ENCODE measurements at places on chromosomes 12 and 14.

DNA sequence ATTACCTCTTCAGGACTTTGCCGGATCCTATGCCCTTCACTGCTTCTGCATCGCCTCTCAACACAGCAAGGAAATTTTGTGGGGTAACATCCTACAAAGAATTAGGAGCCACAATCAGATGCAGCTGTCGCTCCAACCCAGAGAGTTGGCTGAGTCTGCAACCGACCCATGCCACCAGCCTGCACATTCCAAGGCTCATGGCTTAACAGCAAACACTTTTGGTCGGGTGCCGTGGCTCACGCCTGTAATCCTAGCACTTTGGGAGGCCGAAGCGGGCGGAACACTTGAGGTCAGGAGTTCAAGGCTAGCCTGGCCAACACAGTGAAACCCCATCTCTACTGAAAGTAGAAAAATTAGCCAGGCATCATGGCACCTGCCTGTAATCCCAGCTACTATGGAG lies 32.3 kb downstream of the LGMN start:
- no peak for DNase-seq

GRCh38 chr12:96006727-96007126 lies 10.6 kb upstream of the HAL start:
- DNase-seq, result no peak

- no peak for DNase-seq
These were observed 11.2 kb upstream of the POP5 start for GRCh38 chr12:120592121-120593049.

- no peak for DNase-seq
These were observed 159.0 kb upstream of the ARID2 start for GRCh38 chr12:45570501-45570900.

- DNase-seq, result no peak
These were observed 192.8 kb upstream of the KRR1 start for GRCh38 chr12:75704208-75704607.

GRCh38 chr12:63811334-63811733 lies 31.6 kb downstream of the RXYLT1 start:
- DNase-seq, result no peak

GRCh38 chr14:68939893-68940613 lies 39.0 kb downstream of the ACTN1 start:
- no peak for DNase-seq

DNA sequence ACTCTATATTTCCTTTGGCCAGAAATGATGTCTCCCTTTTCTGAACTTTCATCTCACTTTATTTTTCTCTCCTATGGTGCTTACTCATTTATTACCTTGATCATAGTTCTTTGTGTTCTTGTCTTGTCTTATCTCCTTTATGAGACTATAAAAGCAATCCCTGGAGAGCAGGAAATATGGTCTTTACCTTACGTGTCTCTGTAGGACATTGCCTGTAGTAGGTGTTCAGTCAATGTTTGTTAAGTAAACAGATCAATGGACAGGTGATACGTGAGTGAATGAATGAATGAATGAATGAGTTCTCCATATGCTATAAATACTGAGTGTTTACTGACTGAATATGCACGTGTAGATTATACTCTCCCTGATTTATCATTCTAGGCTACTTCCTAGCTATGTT lies 193.7 kb upstream of the HMGA2 start:
- DNase-seq, result no peak

DNA sequence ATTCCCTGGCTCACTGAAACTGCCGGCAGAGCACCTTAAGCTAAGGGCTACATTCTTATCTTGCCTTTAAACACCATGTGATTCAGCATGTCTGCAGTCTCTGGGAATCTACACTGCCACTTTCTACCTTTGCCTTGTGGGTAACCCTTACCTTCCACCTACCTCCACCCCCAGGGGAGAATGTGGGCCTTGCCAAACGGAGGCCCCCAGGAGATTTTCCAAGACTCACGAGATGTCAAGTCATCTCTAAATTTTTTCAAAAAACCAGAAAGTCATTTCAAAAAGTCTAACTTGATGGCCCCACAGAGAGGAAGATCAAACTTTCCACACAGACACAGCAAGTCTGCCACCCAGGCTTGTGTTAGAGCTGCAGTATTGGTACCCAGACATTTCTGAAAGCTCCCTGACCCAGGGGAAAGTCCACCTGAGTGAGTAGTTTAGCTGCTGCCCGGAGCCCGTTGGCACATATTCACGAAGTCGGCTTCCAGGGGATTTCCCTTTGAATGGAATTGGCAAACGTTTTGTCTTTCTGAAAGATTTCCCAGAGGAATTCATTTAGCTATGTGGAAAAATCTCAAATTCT lies 4.7 kb upstream of the PSMA6 start:
- DNase-seq, result no peak

- peak; percentile 66 for DNase-seq
These were observed 81.5 kb downstream of the DPF3 start for GRCh38 chr14:72812292-72812851.

DNA sequence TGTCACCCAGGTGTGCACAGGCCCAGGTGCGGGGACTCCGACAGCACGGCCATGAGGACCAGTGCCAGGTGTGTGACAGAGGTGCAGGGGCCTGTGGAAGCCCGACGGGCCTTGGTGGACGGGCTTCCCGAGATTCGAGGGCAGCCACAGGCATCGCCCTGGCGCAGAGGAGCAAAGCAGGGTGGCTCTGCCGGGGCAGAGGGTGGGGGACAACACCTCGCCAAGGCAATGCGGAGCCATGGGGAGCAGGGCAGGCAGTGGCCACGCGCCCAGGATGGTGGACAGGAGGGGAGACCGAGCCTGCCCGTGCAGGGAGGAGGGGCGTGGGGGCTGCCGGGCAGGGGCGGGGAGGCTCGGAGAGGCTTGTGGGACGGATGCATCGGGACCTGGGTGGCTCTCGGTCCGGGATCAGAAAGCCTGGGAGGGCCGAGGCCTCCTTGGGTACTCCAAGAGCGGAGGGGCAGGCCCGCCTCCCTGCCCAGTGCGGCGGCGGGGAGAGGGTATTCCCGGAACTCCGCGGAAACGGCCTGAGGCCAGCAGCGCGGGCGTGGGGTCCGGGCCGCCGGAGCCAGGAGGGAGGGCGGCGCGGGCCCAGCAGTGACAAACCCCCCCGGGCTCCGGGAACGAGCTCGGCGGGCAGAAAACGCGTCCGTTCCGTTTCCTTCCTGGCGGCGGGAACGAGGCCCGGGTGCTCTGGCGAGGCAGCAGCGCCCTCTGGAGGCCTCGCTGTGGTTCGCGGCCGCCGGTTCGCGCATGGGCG lies 1.6 kb downstream of the TMEM121 start:
- DNase-seq, result no peak

GRCh38 chr12:117234441-117234840 lies 44.2 kb upstream of the FBXO21 start:
- no peak for DNase-seq

GRCh38 chr14:28703482-28703881 lies 63.1 kb upstream of the FOXG1 start:
- no peak for DNase-seq

DNA sequence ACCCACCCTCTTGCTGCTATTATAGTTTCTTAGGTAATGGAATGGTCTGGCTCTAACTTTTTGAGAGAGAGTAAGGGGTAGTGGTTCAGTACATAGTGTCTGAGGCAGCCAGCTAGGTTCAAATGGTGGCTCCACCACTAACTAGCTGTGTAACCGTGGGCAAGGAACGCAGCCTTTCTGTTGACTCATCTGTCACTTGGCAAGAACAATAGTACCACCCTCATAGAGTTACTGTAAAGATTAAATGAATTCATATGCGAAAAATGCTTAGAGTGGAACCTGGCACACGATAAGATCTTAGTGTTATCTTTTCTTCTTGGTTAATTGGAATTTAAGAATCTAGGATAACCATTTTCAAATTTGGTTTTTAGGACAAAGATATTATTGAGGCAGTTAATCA lies 14.0 kb downstream of the CCDC62 start:
- DNase-seq, result no peak

- no peak for DNase-seq
These were observed 15.5 kb upstream of the ENDOU start for GRCh38 chr12:47740606-47741339.

GRCh38 chr12:115140981-115141655 lies 457.1 kb upstream of the TBX3 start:
- DNase-seq, result no peak

DNA sequence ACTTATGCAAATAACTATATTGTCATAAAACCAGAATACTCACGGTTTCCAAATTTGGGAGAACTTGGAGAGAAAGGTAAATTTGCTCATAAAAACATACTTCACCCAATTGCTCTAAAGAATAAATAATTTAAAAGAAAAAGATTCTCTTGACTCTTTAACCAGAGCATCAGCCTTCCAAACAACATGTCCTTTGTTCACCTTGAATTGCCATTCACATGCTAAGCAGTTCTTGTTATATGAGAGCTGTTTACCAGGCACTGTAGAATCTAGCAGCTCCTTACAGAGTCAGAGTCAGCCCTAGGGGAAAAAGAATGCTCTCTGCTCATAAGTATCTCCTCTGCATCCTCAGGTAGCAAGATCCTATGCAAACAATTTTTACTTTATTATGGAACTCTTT lies 10.2 kb downstream of the SLCO1A2 start:
- DNase-seq, result no peak

DNA sequence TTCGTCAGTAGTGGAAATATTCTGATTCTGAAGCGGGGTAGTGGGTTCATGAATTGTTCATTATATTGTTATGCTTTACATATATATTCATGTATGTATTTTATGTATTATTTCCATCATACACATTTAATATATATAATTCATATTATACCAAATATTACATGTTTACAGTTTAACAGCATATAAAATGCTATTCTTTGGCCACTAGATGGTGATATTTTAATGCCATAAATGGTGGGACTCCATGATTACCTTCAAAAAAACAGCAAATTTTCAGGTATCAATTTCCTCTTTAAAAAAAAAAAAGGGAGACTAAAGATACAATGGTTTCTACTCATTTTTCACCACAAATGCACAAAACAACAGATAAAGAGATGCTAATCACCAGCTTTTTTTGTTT lies 41.0 kb downstream of the BDKRB1 start:
- no peak for DNase-seq

DNA sequence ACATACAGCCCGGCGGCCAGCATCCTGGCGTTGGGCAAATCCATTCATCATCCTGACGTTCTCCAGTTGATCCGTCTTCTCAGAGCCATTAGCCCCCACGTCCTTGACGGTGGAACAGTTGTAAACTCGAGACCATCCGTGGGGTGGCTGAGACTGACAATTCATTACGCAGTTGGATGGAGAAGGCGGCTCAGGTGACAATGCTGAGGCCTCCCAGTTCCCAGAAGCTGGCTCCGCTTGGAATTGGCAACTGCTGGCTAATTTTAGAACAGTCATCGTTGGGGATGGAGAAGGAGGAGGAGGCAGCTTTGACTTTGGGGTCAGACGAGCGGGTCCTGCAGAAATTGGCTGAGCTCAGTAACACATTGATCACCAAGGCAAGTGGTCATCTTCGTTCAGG lies 186.5 kb downstream of the PHETA1 start:
- DNase-seq, result no peak

GRCh38 chr12:14904854-14905253 lies 19.2 kb upstream of the MGP start:
- DNase-seq, result no peak

GRCh38 chr12:40219760-40220159 lies 5.0 kb upstream of the LRRK2 start:
- no peak for DNase-seq

- no peak for DNase-seq
These were observed 4.0 kb downstream of the APOBEC1 start for GRCh38 chr12:7661741-7662140.

DNA sequence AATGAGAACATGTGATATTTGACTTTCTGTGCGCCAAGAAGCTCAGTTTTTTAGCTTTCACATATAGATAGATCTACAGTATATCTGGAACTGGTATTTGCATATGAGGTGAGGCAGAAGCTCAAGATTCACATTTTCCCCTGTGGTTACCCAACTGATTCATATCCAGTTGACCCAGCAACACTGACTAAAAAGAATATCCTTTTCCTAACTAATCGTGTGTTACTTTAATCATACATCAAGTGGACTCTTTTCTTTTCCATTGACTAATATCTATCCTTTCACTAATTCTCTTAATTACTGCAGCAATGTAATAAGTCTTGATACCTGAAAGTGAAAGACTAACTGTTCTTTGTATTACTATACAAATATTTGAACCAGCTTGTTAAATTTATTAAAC lies 236.1 kb downstream of the AEBP2 start:
- DNase-seq, result no peak

DNA sequence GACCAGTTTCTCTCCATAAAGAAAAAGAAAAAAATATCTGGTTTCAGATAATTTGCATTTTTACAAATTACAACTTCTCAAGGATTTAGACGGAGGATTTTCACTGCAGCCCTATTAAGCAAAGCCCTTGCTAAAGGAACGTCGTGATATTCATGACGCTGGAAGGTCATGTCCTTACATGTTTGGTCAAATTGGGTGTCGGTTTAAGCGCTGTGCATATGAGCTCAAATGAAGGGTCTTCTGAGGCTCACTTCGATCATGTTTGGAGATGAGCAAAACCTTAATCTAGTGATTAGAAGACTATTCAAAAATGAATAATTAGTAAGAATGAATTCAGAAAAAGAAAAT lies 67.3 kb upstream of the USP15 start:
- DNase-seq, result no peak

GRCh38 chr12:124829708-124830304 lies 33.9 kb downstream of the SCARB1 start:
- DNase-seq, result no peak

- DNase-seq, result no peak
These were observed 19.3 kb upstream of the NCOR2 start for GRCh38 chr12:124586756-124587155.

GRCh38 chr12:4518106-4518728 lies 20.5 kb upstream of the RAD51AP1 start:
- no peak for DNase-seq

- no peak for DNase-seq
These were observed 42.3 kb upstream of the FRMD6 start for GRCh38 chr14:51609251-51609954.

DNA sequence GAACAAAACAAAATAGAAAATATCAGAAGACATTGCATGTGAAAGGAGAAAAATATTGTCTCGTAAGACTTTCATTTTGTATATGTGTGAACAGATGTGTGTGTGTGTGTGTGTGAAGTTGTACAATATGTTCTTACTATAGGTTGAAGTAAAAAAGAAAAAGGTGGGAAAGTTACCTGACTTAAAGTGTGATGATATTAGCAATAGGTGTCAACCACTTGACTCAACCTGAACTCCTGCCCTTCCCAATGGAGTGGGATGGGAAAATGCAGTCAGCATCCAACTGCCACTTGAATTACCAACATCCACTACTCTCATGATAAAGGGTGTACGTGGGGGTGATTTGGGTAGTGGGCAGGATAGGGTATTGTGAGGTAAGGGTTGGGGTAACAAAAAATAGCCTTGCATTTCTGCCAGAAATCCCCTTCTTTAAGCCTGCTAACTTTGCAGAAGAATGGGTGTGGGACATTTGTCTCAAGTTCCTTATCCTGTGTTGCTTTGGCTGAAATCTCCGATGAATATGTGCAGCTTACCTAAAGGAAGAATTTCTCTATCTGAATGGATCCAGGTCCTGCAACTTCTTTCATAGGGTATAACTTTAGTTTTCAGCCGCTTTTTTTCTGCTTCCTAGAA lies 181.6 kb downstream of the CHST11 start:
- DNase-seq, result no peak

All from anterior cingulate cortex (tissue), 58 donors.